Left hindlimb (tissue), 1 donor: ENCODE measurements at places on chromosomes 3 and 15.

DNA sequence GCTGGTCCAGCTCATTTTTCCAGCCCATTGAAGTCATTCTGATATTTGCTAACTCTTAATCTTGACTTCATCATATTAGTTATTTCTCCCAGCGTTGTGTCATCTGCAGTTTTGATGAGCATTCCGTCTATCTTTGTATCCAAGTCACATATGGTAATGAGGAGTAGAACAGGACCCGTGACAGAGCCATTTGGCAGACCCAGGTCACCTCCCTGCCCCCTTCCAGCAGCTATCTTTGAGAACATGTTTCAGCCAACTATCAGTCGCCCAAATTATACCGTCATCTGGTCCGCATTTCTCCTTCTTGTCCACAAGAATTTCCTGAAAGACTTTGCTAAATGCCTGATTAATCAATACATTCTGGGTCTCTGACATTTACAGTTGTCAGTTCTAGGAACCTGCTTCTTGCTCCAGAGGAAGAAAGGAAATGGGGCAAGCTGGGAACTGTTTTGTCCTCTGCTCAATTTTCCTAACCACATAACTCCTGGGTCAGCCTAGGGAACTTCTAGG is 347.1 kb upstream of the NR2E3 start:
- DNase-seq, result no peak

DNA sequence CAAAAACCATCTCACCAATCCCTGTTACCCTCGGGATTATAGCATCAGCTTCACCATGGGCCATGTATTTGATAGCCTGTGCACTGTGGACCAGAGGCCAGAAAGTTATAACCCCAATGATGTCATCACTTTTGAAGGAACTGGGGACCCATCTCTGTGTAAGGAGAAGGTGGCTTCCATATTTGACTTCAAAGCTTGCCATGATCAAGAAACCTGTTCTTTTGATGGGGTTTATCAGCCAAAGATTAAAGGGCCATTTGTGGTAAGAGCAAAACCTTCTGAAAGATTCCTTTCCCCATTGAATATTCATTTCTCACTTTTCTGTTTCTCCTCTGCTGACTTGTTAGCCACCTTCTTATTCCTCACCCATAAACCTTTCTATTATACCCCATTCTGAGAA is 34.3 kb upstream of the RPL14 start:
- DNase-seq, result no peak

DNA sequence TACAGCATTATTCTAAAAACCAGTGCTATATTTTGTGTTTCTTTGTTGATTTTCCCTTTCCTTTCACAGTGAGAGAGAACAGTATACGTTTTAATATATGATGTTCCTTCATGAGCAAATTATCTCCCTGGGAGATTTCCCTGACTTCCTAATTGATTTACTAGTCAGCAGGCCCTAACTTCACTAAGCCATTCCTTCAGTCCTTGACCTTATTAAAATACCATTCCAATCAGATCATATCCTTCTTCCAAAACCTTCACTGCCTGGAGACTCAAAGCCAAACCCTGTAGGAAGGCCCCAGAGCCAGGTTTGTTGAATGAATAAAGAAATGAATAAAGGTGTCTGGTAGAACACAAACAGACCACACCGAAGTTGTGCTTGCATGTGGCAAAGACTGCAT is 43.8 kb upstream of the ARHGEF3 start:
- no peak for DNase-seq

GRCh38 chr15:91973481-91973880 is 120.0 kb downstream of the SLCO3A1 start:
- DNase-seq, result no peak

- DNase-seq, result no peak
These were observed 12.0 kb downstream of the RPL32 start for GRCh38 chr3:12829404-12829803.

DNA sequence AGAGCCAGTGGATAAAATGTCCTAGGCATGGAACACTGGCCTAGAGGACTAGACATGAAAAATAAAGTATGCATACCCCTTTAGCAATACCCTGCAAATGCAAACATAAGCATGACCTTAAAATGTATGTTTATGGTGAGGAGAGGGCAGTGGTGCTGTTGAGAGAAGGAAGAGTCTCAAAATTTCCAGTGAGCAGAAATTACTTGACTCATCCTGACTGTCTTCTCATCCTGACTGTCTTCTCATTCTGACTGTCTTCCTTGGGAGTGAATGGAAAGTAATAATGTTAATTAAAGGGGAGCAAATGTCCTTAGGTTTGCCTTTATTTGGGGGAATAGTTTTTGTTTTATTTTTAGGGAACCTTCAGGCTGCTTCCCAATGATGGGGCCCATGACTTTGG is 121.5 kb upstream of the GALNT15 start:
- DNase-seq, result no peak

DNA sequence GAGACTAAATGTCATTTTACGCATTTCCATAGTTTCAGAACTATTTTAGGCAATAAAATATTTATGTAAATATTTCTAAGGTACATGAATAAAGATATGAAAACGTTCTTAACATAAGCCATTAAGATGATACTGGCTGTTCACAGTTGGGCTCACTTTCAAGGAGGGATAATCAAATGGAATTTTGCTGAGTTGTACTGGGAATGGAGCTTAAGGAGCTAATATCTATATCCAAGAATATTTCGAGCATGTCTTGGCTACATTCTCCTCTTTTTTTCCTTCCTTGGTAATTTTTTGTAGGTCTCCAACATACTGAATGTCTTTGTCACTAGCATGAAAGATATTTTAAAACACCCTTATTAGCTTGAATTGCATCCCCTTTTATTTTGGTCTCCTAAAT is 383.4 kb downstream of the RAP2B start:
- no peak for DNase-seq

- DNase-seq, result peak; percentile 87
These were observed at the start of gene CRBN for GRCh38 chr3:3179407-3180094. Gene CRBN (minus strand): TSS chr3:3179691. CDS start chr3:3179687, 4 bp downstream.

DNA sequence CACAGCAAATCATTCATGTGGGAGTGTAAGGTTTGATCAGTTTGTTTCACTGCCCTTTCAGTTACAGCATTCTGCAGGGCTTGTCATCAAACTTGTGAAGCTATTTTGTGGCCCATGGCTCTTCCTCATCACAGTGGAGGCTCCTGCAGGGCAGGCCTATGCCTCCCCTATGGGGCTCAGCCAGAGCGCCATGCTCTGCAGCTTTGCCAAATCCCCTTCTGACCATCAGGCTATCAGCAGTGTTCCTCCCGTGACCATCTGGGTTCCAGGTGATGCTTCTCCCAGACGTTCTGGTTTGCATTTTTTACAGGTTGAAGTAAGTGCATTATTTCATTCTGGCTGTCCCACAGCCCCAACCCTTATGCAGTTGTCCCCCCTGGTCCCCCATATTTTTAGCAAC is 28.1 kb upstream of the REC114 start:
- no peak for DNase-seq

- DNase-seq, result no peak
These were observed 58.0 kb upstream of the CRTC3 start for GRCh38 chr15:90471769-90472168.

- DNase-seq, result no peak
These were observed 113.7 kb upstream of the SMAD3 start for GRCh38 chr15:66951531-66952320.

- DNase-seq, result no peak
These were observed 8.0 kb downstream of the IGSF10 start for GRCh38 chr3:151452841-151453240.

GRCh38 chr15:66163553-66163952 is 90.0 kb downstream of the MEGF11 start:
- DNase-seq, result no peak

DNA sequence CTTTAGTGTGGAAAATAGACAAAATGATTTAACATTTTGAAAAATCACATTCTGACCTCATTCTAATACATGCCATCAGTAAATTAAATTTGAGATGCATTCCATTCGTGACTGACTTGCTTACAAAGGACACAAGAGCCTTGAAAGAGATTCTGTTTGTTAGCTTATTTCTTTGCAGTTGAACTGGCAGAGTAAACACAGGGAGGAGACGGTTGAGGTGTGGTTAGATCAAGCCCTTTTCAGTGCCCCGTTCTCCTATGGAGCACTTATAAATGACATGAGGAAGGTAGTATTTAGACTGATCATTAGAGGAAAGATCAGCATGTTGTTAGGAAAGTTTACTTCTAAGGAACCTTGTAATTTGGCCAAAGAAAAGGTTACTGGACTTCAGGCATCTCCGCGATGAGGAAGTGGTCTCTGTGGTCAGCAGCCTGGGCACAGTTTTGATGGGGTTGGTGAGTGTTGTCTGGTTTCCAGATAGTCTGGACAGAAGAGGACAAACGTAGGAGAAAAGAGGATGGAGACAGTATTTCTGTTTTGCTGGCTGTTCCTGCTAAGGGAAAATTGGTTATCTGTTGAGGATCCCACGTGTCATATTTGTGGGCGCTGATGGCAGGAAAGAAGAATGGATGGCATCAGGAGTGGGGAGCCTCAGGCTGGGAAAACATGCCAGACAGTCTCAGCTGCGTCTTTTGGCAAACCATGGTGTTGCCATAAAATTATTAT is 328.9 kb upstream of the TBL1XR1 start:
- DNase-seq, result peak; percentile 49

DNA sequence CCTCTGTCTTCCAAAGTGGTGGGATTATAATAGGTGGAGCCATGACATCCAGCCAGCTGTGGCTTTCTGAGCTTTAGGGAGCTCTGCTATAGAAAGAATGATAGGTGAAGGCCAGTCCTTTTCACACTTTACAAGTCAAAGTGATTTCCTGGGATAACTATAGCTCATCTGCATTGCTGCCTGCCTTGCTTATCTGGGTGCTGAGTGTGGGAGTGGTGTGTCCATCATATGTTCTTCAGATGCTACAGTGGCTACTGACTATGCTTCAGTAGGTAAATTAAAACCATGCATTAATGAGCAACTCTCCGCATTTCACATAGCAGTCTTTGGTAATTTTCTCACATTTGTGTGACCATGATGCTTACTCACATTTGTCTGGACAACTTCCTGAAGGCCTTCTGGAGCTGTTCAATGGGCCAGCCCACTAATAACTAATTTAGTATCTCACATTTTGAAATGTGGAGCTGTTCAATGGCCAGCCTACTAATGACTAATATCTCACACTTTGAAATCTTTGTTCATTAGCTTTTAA is 23.4 kb downstream of the RHOA start:
- DNase-seq, result no peak

DNA sequence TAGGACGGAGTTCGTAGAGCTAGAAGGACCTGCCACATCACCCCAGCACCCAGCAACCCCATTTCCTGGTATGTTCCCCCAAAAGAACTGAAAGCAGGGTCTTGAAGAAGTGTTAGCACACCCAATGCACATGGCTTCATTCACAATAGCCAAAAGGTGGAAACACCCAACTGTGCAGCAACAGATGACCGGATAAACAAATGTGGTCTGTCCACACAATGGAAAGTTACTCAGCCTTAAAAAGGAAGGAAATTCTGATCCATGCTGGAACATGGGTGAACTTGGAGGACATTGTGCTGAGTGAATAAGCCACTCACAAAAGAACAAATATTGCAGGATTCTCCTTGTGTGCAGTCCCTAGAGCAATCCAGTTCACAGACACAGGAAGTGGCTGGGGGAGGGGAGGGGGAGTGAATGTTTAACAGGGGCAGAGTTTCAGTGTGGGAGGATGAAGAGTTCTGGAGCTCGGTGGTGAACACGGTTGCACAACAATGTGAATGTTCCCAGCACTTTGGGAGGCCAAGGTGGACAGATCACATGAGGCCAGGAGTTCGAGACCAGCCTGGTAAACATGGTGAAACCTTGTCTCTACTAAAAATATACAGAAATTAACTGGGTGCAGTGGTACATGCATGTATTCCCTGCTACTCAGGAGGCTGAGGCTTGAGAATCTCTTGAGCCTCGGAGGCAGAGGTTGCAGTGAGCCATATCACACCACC is 157.5 kb downstream of the NUP210 start:
- DNase-seq, result no peak

- DNase-seq, result no peak
These were observed 68.9 kb upstream of the PPP2R3A start for GRCh38 chr3:135896613-135897012.

DNA sequence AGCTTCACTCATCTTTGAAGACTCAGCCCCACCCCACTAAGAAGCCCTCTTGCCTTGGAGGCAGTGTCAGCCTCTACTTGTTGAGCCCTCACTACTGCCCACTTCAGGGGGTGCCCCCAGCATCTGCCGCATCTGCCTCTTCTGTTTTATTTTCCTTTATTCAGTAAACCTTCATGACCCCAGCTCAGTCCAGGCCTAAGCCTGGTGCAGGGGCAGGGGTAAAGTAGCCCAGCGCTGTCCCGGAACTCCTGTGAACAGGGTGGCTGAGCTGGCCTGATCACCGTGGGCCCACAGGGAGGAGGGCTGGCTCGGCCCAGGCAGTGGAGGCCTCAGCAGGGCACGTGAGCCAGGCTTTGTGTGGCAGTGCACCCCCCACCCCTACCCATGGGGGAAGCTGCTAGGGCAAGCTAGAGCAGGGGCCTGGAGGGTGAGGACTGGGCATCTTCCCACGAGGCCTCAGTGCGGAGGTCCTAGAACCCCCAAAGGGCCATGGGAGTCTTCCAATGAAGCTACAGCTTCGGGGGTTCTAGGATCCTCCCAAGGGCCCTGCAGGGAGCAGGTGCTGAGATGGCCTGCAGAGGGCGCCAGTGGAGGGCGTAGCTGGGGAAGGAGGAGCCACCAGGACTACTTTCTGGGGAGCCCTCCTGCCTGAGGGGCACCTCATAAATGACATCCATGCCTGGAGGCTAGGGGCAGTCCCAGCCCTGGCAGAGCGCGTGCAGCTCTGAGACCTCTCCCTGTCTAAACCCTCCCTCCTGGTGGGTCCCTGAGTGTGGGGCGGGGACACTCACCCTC is 36.0 kb downstream of the TSPAN3 start:
- DNase-seq, result no peak

DNA sequence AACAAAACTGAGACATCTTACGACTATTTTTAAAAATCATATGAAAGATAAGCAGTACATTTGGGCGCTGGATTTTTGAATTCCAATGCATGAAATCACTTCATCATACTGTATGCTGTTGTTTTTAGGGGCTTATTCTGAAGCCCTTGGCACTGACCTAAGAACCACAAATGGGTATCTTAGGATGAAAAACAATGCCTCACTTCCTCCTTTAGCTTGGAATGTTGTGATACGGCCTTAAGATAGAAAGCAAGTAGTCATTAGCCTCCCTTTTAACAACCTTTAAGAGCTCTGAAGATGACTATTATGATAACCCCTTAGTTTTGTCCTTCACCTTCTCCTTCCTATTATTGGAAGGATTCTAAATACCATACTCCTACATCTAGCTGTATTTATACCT is 289.8 kb downstream of the ARPP21 start:
- DNase-seq, result no peak
